ENCODE measurements at places on chromosomes 1 and 21.

- no peak for DNase-seq
Observed at GRCh38 chr1:176989754-176990153, 174.8 kb downstream of the ASTN1 start.

DNA sequence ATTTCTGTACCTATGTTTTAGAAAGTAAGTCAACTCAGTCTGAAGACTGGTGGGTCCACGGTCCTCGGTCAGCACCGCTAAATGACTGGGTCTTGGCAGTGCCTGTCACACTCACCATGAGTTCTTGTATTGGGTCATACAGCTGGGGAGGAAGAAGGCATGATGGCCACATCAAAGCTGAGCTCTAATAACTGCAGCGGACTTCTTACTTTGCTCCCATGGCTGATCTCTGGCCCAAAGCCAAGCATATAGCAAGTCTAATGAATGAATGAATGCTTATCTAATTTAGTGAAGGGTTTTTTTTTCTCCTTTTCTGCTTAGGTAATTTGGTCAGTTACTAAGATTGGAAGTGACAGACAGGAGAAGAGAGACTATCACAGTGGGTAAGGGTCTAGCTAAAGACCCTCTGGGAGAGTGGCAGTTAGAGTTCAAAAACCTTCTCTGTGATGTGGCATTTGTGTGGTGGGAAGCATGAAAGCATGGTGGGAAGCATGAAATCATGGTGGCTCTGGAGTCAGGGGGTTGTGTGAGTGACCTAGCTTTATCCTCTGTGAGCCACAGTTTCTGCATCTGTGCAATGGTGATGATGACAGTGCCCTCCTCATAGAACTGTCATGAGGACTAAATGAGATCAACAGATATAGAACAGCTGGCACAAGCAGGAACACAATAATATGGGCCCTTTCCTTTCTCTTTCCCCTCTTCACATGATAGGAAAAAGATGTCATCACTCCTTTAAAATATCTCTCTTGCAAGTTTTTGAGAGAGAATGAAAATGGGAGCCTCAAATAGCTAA, 78.9 kb upstream of the JAK1 start:
- no peak for DNase-seq

DNA sequence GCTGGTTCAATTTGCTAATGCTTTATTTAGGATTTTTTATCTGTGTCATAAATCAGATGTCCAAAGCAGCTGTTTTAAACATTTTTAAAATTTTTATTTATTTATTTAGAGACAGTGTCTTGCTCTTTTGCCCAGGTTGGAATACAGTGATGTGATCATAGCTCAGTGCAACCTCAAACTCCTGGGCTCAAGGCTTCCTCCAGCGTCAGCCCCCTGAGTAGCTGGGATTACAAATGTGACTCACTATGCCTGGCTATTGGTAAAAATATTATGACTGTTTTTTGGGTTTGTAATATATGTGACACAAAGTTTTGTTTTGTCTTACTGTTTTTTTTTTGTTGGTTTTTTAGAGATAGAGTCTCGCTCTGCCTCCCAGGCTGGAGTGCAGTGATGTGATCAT, 11.8 kb downstream of the ZBED6 start:
- DNase-seq: no peak

DNA sequence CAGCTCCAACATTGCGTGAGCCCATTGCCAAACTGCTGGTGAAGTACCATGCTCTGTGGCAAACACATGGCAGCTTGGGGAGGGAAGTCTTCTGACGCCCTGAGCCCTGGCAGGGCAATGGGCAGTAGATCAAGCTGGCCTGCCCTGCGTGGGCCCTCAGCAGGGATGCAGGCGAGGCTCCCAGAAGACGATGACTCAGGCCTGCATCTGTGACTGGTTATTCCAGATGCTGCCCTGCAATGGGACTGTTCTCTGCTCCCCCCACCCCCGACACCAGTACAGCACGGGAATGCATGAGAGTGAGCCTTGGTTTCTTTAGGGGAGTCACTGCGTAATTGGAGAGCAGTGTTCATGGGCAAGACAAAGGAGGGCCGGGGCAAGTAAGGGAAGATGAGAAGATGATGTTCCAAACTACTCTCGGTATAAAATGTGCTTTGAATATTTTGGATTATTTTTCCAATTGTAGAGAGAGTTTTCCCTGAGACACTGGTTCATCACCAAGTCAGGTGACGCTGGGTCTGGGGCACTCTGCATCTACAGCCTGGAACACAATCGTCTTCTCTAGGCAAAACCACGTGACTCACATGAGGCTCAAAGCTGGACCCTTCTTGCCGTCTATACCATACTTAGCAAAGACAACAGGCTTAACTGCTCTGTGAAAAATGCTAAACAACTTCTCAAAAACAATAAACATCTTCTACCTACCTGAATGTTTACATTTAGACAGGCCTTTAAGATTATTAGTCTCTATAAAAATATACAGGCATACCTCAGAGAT, 9.0 kb upstream of the C1orf198 start:
- no peak for DNase-seq

GRCh38 chr1:53662169-53662568, 76.8 kb downstream of the GLIS1 start:
- no peak for DNase-seq

DNA sequence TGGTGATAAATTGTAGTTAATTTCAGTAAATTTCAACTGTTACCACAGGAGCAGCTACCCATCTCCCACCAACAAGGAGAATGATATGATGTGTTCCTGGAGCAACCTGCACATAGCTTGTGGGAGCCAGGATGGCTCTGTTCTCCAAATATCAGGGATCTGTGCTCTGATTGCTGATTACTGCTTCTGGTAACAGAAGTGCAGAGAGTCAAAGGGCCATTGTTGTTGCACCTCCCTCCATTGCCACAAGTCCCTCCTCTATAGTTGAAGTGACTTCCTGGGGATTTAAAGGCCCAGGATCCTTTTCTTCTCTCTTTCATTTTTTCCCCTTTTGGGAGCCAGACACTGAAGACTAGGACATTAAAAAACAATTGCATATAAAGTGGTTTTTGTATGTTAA, 51.6 kb upstream of the HPDL start:
- DNase-seq: no peak

DNA sequence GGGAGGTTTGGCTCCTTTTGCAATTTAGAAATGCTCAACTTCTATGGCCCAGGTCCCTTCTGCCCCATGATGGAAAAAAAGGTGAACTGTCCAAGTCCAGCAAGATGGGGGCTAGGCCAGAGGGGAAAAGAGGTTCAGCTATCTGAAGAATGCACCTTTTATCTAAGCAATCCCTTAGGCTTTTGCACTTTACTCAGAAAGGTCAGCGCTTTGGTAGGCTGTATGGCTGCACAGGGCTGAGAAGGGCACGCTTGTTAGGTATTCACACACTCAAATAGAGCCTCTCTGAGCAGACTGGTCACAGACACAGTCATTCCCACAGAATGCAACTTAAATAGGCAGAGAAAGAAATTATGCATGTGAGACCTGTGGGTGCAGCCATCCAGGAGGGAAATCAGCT, 31.0 kb downstream of the KANK4 start:
- no peak for DNase-seq

DNA sequence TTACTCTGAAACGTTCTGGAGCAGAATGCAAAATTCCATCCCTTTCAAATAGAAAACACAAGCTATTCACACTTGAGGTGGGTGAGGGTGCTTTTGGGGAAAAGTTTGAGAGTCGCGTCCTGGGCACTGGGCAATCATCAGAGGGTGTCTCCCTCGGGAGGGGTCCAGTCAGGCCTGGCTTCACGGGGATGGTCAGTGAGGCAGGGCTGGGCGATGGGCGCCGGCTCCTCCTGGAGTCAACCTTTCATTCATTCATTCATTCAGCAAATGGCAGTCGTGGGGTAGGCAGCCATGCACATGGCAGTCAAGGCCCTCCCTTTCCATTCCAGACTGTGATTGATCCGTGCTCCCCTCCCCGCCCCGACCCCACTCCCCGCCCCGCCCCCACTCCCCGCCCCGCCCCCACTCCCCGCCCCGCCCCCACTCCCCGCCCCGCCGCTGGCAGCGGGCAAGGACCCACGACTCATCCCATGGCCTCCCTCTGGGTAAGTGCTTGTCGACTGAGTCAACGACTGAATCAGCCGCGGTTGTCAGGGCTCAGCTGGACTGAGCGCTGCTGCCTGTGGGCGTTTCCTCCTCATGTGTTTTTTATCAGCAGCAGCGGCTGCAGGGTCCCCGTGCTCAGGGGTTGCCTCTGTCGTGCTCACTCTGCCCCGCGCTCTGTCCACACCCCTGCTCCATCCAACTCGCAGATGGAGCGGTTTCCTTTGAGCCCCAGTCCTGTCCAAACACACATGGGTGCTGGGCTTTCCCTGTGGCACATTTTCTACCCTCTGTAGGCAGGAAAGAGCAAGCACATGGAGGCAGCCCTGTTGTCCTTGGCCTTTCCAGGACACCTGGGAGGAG, 12.5 kb upstream of the SPSB1 start:
- peak; percentile 84 for DNase-seq

DNA sequence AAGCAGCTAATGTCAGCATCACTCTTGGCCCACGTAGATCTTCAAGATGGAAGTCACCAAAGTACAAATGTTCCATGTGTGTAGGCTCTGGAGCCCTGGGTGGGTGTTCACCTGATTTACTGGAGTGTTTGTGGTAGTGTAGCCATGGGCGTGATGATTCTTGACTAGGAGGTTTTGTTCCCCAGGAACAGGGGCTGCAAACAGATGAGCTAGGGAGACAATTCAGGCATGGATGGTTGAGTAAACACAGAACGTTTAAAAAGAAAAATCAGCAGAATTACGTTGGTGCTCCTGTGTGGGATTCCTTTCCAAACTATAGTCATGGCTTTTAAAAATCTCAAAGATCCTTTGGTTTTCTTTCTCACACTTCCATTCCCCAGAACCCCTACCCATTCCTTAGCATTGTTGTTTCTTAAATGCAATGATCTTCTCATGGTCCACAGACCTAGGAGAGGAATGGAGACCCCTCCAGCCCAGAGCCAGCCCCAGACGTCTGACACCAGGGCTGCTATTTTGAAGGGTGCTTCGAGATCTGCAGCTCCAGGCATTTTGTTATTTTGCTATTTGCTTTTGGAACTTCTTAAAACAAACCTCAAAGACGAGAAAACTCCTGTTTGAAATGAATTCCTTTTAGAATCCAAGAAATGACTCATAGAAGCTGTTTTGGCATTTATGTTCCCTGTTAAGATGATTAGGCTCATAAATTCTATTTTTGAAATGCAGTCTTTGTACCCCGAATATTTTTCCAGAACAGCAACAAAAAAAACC, 115.1 kb downstream of the ETS2 start:
- no peak for DNase-seq
